ENCODE measurements at places on chromosomes 7 and 10.
A peak's percentile ranks its signal among the peaks of the same experiment; 100 is the strongest.

DNA sequence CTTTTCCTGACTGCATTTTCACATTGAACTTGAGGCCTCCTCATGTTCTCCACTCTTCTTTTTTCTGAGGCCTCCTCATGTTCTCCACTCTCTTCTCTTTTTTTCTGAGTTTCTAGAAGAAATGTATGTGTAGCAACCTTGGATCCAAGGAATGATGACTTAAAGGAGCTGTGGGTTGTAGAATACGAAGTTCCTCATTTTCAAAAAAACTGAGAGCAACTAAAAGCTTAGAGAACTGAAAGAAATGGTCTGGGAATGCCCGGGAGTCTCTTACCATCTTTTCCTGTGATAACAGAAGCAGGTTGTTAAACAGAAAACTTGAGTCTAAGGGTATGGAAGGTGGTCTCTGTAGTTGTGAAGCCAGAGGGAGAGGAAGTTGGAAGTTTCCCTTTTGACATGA, 32.8 kb downstream of the MRPS33 start:
- DNase-seq: no peak

DNA sequence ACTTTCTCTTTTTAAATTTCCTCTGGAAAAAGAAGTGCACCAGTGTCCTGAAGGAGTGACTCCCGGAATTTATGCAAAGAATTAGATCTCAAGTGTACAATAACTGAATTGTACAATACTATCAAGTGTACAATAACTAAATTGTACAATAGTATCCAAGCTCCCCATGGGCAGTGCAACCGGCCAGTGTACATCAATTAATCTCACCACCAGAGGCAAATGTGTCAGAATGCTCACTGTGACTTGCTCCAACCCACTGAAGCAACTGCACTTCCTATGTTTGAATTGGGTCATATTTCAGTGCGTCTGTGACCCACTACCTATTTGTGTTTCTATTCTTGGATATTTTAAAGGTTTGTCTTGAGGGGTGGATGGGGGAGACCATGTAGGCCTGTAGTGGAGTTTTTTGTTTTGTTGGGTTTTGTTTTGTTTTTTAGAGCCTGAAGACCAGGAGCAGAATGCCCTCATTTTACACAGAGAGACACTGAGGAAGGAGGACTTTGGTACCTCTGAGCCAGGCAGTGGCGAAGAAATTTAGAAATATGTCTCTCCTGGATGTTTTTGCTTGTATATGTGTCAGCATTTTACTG, 78.5 kb upstream of the CTTNBP2 start:
- peak; percentile 9 for DNase-seq

DNA sequence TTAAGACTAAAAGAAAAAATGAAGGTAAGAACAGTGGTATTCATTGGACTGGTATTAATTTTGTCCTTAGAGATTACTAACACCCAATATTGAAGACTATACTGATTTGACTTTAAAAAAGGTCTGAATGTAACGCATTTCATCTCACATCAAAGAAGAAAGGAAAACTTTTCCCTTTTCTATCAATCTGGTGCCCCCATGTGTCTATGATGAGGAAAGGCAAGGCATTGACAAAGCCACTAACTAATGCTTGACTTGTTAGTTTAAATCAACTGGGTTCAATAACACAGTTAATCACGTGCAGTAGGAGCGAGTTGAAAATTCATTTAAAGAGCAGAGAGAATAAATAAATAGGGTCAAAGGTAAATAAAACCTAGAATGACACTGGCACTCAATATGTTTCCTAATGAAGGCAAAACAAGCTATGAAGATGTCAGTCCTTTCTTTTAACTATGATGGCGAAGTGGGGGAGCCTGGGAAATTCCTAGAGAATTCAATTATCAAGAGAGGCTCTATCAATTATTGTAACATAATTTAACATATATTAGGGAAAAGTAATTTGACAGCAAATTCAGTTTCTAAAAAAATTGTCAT, 180.9 kb downstream of the ANK3 start:
- peak; percentile 74 for DNase-seq

GRCh38 chr10:73956476-73957359, 41.2 kb upstream of the VCL start:
- peak; percentile 98 for DNase-seq

DNA sequence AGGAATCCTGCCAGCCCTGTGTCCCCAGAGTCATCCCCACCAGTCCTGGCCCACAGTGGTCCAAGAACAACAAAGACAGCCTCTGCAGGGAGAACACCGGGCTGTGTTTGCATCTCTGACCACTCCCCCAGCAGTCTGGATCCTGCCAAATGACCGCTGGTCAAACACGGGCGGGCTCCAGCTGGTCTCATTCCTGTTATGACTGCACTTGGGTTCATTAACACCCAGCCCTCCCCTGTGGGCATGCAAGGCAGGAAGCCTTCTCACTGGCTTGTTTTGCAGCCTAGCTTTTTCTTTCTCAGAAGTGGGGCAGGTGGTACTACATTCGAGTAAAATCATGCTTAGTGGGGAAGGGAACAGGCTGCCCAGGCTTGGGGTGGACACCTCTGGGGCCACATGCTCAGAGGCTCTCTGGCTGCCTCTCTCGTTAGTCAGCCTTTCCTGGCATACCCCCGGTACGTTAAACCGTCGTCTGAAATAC, 190.0 kb downstream of the PLXNA4 start:
- no peak for DNase-seq

DNA sequence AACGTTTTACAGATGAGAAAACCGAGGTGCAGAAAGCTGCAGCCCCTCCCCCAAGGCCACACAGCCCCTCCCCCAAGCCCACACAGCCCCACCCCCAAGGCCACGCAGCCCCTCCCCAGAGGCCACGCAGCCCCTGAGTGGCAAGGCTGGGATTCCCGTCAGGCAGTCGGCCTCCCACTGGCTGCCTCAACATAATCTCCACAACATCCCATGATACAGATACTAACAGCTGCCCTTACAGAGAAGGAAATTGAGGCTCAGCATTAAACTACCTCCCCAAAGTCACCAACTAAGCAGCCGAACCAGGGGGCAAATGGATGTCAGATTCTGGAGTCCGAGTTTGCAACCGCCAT, 15.9 kb downstream of the SH3PXD2A start:
- DNase-seq: no peak

GRCh38 chr7:2520761-2521290, 1.3 kb downstream of the LFNG start:
- DNase-seq: peak; percentile 61

DNA sequence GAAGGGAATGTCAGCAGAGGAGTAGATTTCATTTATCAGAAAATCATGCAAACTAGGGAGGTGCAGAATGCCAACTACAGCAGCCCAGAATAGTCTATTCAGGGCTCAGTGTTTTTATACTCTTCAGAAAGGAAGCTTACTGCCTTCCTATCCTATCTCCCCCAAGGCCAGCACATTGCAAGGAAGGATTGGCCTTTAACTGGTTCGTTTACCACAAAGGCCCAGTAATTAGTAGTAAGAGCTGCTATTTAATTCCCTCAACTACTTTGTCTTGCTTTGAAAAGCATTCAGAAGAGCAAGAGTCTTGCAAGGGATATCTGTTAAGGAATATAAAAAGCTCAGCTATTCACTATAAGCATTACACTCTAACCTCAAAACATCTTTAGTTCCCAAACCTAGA, 86.4 kb upstream of the RNF148 start:
- no peak for DNase-seq

DNA sequence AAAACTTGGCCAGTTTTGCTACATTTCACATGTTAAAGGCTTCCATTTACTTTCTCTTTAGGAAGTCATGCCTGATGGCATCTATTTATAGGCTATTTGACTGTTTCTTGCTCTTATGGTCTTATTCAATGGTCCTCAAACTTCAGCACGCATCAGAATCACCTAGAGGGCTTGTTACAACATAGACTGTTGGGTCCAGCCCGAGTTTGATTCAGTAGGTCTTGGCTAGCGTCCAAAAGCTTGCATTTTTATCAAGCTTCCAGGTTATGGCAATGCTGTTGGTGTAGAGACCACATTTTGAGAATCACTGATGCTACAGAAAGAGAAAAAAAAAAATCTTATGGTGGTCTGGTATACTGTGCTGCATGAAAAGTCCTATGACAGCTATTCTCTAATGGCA, 51.9 kb downstream of the MTPN start:
- peak; percentile 54 for DNase-seq

DNA sequence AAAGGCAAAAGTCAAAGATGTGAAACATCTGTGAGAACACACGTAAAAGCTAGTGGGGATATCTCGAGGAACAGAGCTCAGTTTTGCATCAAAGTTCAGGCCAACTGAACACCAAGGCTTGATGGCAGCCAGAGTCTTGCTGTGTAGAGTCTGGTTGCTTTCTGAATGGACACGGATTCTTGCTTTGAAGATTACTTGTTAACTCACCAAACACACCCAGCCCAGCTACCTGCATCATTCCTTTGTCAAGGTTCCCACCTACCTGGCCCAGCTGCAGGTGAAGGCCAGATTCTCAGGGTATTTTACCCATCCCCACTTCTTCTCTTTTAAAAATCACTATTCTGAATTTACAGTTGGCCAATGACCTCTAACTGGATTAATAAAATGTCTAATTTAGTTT, 174.4 kb upstream of the PHYHIPL start:
- no peak for DNase-seq

- DNase-seq: peak; percentile 74
Measured at GRCh38 chr10:132848291-132848701, 62.3 kb upstream of the NKX6-2 start.

DNA sequence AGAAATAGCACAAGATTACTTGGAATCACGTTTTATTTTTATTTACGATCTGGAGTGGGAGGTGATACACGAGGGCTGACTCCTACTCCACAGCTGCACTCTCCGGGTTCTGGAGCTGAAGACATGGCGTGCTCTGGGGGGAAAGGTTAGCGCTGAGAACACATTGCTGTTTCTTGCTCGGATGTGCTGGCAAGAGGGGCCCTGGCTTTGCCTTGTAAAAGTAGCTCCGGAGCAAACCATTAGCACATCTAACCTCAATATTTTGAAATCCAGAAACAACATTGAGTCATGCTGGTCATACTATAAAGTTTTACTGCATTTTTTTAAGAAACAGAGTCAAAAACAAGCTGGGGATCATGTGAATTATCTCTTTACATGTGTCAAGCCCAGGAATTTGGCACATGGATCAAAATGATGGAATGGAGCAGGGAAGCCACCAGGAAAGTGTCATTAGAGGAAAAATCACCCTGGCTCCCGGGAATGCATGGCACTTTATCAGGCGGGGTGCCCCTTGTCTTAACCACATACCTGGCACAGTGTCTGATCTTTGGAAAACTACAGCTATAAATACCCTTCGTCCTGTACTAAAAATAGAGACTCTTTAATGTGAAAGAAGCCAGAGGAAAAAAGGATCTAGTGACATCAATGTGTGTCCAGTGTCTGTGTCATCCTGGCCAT, 31.6 kb upstream of the LYZL1 start:
- DNase-seq: peak; percentile 61

- DNase-seq: no peak
Measured at GRCh38 chr7:48537561-48537960, 366.3 kb downstream of the ABCA13 start.

DNA sequence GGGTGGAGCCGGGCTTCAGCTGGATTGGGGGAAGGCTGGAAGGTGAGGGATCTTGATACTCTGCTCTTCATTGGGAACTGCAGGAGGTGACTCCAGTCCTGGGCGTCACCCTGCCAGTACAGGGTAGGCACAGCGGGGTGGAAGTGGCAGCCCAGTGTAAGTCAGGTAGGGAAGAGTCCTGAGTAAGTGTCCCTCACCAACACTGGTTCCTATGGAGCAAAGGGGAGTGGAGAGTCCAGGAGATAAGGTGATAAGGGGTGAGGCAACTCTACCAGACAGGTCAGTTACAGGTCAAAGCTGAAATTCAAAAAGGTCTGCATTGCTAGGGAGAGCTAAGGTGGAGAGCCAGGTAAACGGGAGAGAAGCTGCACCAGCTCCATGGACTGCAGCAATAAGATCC, 145.6 kb upstream of the NFE2L3 start:
- DNase-seq: no peak

DNA sequence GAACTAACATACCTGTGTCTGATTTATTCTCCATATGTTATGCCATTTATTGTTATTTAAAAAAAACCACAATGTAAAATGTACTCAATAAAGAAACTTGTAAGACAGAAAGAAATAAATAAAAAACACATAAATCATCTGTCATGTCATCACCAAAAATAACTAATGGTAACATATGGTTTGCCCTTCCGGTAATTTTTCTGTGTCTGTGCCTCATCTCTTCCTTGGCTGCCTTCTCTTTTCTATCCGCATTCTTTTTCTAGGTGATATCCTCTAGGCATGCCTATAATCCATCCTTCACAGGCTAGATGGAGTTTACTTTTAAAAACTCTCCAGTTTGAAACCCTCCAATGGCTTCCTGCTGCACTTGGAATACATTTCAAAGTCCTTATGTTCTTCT, 304.0 kb upstream of the ETV1 start:
- DNase-seq: no peak

- DNase-seq: peak; percentile 88
Measured at GRCh38 chr7:99693427-99694200, 13.8 kb upstream of the CYP3A5 start.

DNA sequence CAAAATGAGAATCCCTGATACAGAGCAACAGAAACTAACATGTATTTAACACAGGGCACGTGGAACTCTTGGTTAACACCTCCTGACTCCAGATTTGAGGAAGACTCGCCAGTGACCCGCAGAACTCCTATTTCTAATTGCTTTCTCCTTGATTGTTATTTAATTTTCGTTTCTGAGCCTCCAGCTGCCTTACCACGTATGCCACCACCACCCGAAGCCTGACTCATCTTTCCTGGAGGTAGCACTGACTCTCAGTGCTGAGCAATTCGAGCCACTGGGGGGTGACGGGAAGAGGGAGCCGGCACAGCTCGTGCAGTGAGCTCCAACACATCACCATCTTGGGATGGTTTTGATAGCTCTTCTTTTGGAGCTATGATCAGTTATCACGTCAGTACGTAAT, 273.9 kb upstream of the MGMT start:
- no peak for DNase-seq

GRCh38 chr7:156950381-156950858, 908 bp downstream of the NOM1 start:
- peak; percentile 26 for DNase-seq

- DNase-seq: no peak
Measured at GRCh38 chr10:120782336-120782735, 68.8 kb upstream of the WDR11 start.

- DNase-seq: no peak
Measured at GRCh38 chr7:55258631-55259030, 106.5 kb upstream of the LANCL2 start.

GRCh38 chr7:107946451-107946850, 55.5 kb downstream of the DLD start:
- no peak for DNase-seq

DNA sequence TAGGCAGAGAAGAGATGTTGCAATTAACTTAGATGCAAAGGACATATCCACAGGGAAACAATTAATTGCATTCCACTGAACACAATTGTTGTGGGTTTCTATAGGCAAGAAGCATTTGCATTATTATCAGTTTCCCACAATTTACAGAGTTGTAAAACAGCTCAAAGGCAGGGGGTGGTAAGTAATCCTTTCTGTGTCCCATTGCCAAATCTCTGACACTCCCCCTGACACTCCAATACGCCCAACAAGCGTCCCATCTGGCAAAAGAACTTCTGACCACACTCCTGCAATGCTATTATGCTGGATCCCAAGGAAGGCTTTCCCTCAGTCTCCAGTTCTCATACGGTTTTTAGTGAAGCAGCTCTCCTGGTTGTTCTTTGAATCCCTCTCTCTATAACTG, 179.8 kb downstream of the CXCL12 start:
- no peak for DNase-seq

GRCh38 chr7:151020231-151020630, 4.1 kb downstream of the ATG9B start:
- DNase-seq: no peak
